Right renal pelvis (tissue), 4 donors: ENCODE measurements at places on chromosomes 11 and 22. TPM values are rescaled to one million over a fixed set of nuclear protein-coding genes. Genes with fewer than 3 reads are reported as not detected.

Gene ACRV1
- polyA plus RNA-seq: 0.77 TPM

Gene ADAMTS8
- polyA plus RNA-seq: 4.2 TPM

Gene TSPAN4
- polyA plus RNA-seq: 92.2 TPM

GRCh38 chr11:14413307-14414069 is 54.5 kb upstream of the RRAS2 start:
- no peak for DNase-seq

GRCh38 chr11:76206077-76206326 is 300 bp downstream of the WNT11 start:
- DNase-seq: no peak

DNA sequence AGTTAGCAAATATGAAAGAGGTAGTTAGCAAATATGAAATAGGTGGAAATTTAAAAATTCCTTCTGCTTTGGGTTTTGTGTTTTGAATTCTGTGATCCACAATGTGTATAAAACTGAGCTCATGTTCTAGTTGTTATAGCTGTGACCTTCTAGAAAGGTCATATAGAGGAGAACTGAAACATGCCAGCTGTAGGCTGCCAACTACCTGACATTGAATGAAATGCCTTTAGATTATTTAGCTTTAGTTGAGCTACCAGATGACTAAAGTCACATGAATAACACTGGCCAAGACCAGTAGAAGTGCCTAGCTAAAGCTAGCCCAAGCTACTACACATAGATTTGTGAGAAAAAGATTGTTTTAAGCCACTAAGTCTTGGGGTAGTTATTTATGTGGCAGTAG is 5.8 kb upstream of the TCN1 start:
- DNase-seq: no peak
